ENCODE measurements at places on chromosomes 1 and 21.

GRCh38 chr1:52482326-52483004 lies 70.4 kb downstream of the TUT4 start:
- no peak for DNase-seq

DNA sequence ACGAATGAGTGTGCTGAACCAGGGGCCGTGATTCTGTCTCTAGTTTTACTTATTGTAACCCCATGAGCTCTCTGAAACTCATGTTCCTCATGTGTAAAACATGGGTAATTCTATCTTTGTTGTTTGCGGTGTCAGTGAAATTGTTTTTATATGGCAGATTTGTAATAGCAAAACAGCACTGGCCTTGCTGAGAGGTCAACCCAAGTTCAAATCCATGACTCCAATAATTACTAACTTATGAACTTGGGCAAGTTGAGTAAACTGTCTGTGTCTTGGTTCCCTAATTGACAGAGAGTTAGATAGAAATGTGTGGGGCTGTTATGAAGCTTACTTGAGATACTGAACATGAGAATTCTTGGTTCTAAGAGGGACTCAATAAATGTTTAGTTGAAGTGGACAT lies 17.8 kb downstream of the C1orf116 start:
- no peak for DNase-seq

DNA sequence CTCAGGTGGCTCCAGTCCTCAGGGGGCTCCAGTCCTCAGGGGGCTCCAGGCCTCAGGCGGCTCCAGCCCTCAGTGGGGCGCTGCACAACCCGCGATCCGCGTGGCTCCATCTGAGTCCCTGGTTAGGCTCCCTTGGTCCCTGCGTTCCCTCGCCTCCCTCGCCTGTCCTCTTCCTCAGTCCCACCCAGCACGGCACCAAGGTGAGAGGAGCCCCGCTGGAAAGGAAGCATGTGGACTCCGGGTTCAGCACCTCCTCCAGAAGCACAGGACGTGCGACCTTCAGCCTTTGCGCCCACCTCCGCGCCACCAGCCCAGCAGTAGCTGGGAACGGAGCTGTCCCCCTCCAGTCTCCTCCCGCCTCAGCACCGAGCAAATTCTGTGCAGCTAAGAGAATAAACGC lies 8.1 kb upstream of the OR2M5 start:
- no peak for DNase-seq

DNA sequence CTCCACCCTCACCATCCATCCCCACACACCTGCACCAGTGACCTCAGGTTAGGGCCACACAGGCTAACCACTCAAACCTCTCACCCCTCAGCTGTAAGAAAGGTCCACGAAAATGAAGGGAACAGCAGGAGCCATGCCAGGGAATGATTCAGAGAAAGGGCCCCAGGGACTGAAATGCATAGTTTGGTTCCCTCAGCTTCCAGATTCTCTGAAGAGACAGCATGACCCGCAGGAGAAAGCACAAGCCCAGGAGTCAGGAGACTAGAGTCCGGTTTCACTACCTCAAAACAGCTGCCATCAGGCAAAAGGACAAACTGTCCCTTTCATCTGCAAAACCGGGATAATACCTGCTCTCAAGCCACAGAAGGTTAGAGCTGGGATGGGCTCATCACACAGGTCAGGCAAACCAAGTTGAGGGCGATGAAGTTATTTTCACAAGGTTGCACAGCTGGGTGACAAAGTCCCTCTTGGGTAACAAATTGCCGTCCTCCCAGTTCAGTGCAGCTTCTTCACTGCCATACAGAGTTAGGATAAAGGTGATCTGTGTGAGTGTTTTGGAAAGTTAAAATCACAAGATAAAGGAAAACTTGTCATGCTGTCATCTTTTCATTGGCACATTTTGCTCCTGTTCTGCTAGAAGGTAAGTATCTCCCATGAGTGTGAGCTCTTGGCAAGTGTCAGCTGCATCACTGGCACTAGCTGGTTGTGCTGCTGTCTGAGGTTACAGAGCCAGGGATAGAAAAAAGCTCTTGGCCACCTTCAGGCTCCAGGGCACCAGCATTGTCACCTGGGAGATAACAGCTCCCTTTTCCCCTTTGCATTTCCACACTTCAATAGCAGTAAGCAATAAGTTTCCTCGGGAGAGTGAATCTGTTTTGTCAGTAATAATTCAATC lies 120.4 kb downstream of the KCNH1 start:
- no peak for DNase-seq
